ENCODE measurements at places on chromosomes 7 and 10.

- no peak for DNase-seq
These were observed 11.9 kb upstream of the PTPN12 start for GRCh38 chr7:77525231-77525630.

DNA sequence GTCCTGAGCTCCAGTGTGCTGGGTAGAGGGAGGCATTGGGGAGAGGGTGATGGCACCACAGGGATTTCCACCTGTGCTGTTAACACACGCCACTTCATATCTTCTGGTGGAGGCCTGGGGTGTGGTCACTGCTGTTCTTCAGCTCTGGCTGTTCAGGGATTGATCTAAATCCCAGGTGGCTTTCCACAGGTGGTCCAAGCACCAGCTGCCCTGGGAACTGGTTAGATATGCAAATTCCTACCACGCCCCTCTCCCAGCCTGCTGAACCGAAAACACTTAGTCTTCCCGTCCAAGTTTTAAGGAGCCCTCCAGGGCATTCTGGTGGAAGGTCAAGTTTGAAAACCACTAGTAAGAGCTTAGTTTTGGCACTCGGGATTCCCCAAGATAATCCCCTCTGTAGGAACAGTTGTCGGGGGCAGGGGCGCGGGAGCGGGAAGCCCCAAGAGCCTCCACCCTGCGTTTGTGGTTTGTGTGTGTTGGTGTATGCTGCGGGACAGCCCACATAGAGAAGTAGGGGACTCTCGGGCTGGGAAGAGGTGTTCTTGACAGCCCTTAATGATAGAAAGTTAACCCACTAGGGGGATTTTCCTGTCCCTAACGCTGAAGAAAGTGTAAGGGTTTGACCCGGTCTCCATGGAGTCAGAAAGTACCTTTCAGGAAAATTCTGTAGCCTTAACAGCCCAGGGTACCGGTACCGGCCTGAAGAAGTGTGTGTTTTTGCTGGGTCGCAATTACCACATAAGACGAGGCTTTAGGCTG lies 5.1 kb downstream of the DEPP1 start:
- no peak for DNase-seq

DNA sequence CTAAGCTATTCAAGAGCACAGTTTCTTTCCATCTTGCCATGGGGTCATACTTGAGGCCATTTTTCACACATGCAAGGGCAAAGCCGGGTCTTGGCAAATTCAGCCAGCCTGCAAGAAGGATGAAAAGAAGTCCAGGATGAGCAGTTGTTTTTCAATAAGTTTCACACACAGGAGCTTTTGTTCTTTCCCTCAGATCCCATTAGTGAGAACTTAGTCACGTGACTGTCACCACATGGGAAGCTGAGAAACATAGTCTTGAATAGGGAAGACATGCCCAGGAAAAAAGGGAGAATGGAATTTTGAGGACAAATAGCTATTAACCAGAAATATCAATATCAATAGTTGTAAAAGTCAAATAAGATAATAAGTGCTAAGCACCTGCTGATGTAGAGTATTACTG lies 137.7 kb downstream of the AHR start:
- DNase-seq: no peak

DNA sequence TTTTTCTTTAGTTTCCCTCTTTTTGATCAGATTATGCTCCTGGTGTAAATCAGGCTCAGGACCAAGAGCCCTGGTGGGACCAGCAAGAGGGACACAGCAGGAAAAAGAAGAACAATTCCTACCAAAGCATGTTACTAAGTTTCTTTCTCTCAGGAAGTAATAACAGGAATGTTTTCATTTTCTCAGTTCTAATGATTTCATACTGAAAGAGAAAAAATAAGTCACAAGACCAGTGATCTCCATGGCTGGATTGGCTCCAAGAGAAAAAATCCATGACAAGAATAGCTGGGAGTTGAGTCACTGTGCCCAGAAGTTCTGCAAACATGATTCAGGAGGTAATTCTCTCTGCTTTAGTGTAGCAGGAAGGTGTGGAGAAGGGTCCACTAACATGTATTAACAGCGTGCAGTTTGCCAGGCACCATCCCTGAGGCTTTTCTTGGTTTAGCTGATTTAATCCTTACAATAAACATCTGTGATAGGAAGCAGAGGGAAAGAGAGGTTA lies 23.8 kb upstream of the IFIT2 start:
- no peak for DNase-seq
